Hepatocyte (in vitro differentiated cells): ENCODE measurements at places on chromosomes 3 and 15. TPM values are rescaled to one million over a fixed set of nuclear protein-coding genes. Genes with fewer than 3 reads are reported as not detected.

DNA sequence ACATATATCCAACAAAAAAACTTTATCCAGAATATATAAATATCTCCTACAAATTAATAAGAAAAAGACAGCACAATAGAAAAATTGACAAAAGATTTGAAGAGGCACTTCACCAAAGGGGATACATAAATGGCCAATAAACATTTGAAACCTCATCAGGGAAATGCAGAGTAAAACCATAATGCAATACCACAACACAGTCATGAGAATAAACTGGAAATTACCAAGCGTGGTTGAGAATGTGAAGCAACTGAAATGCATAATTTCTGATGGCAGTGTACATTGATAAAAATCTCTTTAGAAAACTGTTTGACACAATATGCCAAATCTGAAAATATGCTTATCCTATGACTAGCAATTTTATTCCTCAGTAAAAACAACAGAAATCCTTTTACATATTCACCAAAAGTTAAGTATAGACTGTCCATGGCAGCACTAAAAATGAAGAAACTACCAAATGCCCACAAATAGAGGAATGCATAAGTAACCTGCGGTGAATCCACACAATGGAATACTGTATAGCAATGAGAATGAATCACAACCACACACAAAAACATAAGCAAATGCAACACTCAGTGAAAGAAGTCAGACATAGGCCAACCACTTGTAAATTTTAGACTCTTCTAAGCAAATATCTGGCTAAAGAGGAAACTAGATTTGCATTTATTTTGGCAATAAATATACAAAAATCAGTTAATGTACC lies 7.9 kb downstream of the LYZL4 start:
- no peak overlapping the region for H3K4me3 ChIP-seq
- no peak overlapping the region for H3K27ac ChIP-seq
- H3K27me3 ChIP-seq, result no peaks in the 10 kb centered on the region

- no peaks in the 10 kb centered on the region for H3K36me3 ChIP-seq
- peak; percentile 69 for DNase-seq
- no peaks in the 10 kb centered on the region for H3K27me3 ChIP-seq
- H3K4me1 ChIP-seq, result peaks cover 11% of the 10 kb centered on the region
- H3K4me3 ChIP-seq, result no peak overlapping the region
These were observed 67.4 kb downstream of the GRIP2 start for GRCh38 chr3:14472471-14473351.

- no peaks in the 10 kb centered on the region for H3K36me3 ChIP-seq
- no peaks in the 10 kb centered on the region for H3K4me1 ChIP-seq
- no peak overlapping the region for H3K4me3 ChIP-seq
- DNase-seq, result peak; percentile 70
These were observed 238.4 kb upstream of the MDFIC2 start for GRCh38 chr3:70550723-70551319.

GRCh38 chr3:132898141-132898540 lies 140.1 kb upstream of the TMEM108 start:
- H3K4me3 ChIP-seq, result no peak overlapping the region
- H3K36me3 ChIP-seq, result no peaks in the 10 kb centered on the region
- H3K27ac ChIP-seq, result no peak overlapping the region
- no peak for DNase-seq

GRCh38 chr15:56987286-56987685 lies 68.8 kb downstream of the TCF12 start:
- no peaks in the 10 kb centered on the region for H3K36me3 ChIP-seq
- DNase-seq, result no peak
- H3K27me3 ChIP-seq, result no peaks in the 10 kb centered on the region
- H3K27ac ChIP-seq, result no peak overlapping the region
- H3K4me1 ChIP-seq, result peaks cover 21% of the 10 kb centered on the region

DNA sequence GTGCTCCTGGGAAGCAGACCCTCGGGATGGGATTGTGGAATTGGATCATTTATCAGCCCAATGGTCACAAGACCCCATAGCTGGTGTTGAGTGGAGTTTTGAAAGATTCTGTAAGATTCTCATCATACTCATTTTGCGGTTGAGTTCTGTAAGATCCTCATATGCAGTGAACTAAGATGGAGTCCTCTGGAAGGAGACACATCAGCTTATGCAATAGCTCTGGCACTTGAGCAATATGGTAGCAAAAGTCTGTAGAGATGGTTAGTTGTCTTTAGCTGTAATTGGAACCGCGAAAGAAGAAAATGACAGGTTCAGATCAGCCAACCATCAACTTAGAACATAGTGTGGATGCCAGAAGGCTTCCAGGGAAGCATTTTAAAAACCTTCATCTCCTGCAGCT lies 184.5 kb upstream of the TSC22D2 start:
- H3K27me3 ChIP-seq, result no peaks in the 10 kb centered on the region
- H3K36me3 ChIP-seq, result no peaks in the 10 kb centered on the region
- no peak overlapping the region for H3K4me3 ChIP-seq
- DNase-seq, result no peak
- H3K4me1 ChIP-seq, result peaks cover 8% of the 10 kb centered on the region

DNA sequence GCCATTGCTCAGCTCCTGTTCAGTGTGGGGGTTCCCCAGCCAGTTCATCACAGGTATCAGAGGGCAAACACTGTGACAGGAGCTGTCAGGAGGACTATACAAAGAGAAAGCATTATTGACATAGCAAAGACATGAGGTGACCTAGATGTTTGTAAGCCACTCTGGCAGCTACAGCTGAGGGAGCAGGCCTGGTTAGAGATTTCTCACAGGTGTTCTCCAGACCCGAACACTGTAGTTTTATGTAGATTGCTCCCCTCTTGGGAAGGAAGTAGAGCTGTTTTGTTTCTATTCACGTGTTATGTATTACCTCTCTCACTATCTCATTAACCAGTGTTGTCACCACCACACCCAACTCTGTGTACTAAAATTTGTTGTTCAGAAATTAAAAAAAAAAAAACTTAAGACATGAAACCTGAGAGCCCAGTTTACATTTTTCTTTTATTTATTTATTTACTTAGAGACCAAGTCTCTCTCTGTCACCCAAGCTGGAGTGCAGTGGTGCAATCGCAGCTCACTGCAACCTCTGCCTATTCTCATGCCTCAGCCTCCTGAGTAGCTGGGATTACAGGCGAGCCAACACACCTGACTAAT lies 123.7 kb downstream of the RBPMS2 start:
- DNase-seq, result peak; percentile 73
- peaks cover 14% of the 10 kb centered on the region for H3K4me1 ChIP-seq
- H3K27ac ChIP-seq, result peak overlapping the region; percentile 41
- H3K36me3 ChIP-seq, result no peaks in the 10 kb centered on the region
- H3K4me3 ChIP-seq, result no peak overlapping the region
- no peaks in the 10 kb centered on the region for H3K27me3 ChIP-seq

GRCh38 chr3:125069968-125070745 lies 14.4 kb upstream of the HEG1 start:
- H3K4me1 ChIP-seq, result no peaks in the 10 kb centered on the region
- no peak overlapping the region for H3K27ac ChIP-seq
- no peak for DNase-seq
- no peaks in the 10 kb centered on the region for H3K36me3 ChIP-seq
- H3K27me3 ChIP-seq, result no peaks in the 10 kb centered on the region

GRCh38 chr3:172673210-172673679 lies 37.6 kb downstream of the NCEH1 start:
- H3K27me3 ChIP-seq, result no peaks in the 10 kb centered on the region
- no peak overlapping the region for H3K27ac ChIP-seq
- DNase-seq, result peak; percentile 71
- no peaks in the 10 kb centered on the region for H3K36me3 ChIP-seq

DNA sequence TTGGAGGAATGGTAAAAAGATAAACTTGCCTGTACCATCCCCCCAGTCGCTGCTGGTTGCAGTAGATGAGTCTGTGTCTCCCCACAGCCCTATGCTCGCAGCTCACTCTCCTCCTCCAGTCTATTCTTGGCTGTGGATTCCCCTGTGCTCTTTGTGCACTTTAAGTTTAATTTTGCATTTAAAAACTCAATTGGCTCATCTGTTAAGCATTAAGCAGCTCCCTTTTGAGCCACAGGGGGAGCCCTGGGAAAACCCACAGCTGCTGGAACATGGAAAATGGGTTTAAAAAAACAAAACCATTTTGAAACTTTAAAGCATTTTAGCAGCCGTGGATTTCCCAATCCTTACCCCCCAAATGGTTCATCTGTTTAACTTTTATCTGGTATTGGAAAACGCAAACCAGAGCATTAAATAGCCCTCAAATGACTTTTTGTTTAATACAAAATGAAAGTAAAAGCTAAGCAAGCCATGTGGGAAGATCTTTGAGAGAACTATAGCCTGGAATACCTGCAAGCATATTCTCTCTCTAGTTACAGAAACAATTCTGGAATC lies 536.9 kb downstream of the ZIC1 start:
- H3K27me3 ChIP-seq, result no peaks in the 10 kb centered on the region
- H3K4me3 ChIP-seq, result no peak overlapping the region
- H3K4me1 ChIP-seq, result no peaks in the 10 kb centered on the region

GRCh38 chr3:196650740-196651311 lies 11.3 kb downstream of the NRROS start:
- H3K27me3 ChIP-seq, result no peaks in the 10 kb centered on the region
- H3K4me3 ChIP-seq, result no peak overlapping the region
- no peaks in the 10 kb centered on the region for H3K4me1 ChIP-seq
- peak; percentile 84 for DNase-seq

- H3K27me3 ChIP-seq, result peaks cover 3% of the 10 kb centered on the region
- no peak for DNase-seq
- no peaks in the 10 kb centered on the region for H3K36me3 ChIP-seq
- H3K4me1 ChIP-seq, result no peaks in the 10 kb centered on the region
These were observed 675 bp upstream of the CYP11A1 start for GRCh38 chr15:74368121-74368520.

GRCh38 chr15:84599906-84600305 lies 903 bp upstream of the ZSCAN2 start:
- no peak overlapping the region for H3K4me3 ChIP-seq
- H3K27me3 ChIP-seq, result no peaks in the 10 kb centered on the region
- no peaks in the 10 kb centered on the region for H3K36me3 ChIP-seq
- DNase-seq, result no peak
- peaks cover 13% of the 10 kb centered on the region for H3K4me1 ChIP-seq
- H3K27ac ChIP-seq, result no peak overlapping the region

- H3K4me1 ChIP-seq, result peaks cover 11% of the 10 kb centered on the region
- H3K4me3 ChIP-seq, result no peak overlapping the region
- H3K36me3 ChIP-seq, result no peaks in the 10 kb centered on the region
- H3K27ac ChIP-seq, result peak overlapping the region; percentile 71
- H3K27me3 ChIP-seq, result no peaks in the 10 kb centered on the region
- peak; percentile 43 for DNase-seq
These were observed 231.3 kb downstream of the LPP start for GRCh38 chr3:188385295-188385694.

DNA sequence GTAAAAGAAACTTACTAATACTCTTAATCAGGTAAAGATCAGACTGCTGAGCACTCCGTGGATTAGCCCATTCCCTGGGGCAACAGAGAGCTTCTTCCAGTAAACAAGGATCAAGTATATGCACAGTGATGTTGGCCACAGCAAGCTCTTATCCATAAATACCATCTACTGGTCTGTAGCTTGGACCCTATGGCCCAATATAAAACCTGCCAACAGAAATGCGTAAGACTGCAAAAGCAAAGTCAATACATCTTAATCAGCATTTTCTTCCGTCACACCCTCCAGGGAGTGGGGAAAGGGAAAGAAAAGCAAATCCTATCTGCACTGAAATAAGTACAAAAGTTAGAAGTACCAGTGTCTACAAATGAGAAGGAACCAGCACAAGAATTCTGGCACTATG lies 1082.1 kb downstream of the ZPLD1 start:
- H3K4me3 ChIP-seq, result no peak overlapping the region
- no peaks in the 10 kb centered on the region for H3K27me3 ChIP-seq
- H3K4me1 ChIP-seq, result no peaks in the 10 kb centered on the region
- no peak for DNase-seq
- no peak overlapping the region for H3K27ac ChIP-seq

DNA sequence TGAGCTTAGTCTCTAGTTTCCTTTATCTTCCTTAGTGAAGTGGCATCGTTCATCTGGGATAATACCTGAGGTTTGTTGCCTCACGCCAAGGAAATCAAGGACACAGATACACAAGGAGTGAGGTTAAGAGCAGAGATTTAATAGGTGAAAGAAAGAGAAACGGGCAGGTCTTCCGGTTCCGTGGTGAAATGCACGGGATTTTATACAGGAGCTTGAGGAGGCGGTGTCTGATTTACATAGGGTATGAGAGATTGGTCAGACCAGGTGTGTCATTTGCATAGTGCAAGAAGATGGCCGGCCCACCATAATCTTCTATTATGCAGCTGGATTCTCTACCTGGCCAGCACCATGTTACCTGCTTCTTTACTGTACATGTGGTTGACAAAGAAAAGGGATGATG lies 17.2 kb downstream of the ARRDC4 start:
- H3K4me1 ChIP-seq, result peaks cover 10% of the 10 kb centered on the region
- H3K36me3 ChIP-seq, result no peaks in the 10 kb centered on the region
- DNase-seq, result no peak
- H3K27me3 ChIP-seq, result no peaks in the 10 kb centered on the region
- no peak overlapping the region for H3K27ac ChIP-seq
- no peak overlapping the region for H3K4me3 ChIP-seq

- H3K4me1 ChIP-seq, result no peaks in the 10 kb centered on the region
- H3K27ac ChIP-seq, result peak overlapping the region; percentile 75
- H3K36me3 ChIP-seq, result no peaks in the 10 kb centered on the region
- DNase-seq, result no peak
- no peak overlapping the region for H3K4me3 ChIP-seq
These were observed 109.6 kb upstream of the RBMS3 start for GRCh38 chr3:29171043-29171990.

GRCh38 chr15:65986416-65986815 lies 117.1 kb downstream of the RAB11A start:
- no peak overlapping the region for H3K4me3 ChIP-seq
- DNase-seq, result no peak
- no peaks in the 10 kb centered on the region for H3K36me3 ChIP-seq
- H3K4me1 ChIP-seq, result no peaks in the 10 kb centered on the region
- H3K27me3 ChIP-seq, result peaks cover 40% of the 10 kb centered on the region
- no peak overlapping the region for H3K27ac ChIP-seq

GRCh38 chr3:50472958-50473357 lies 30.5 kb downstream of the CACNA2D2 start:
- H3K27me3 ChIP-seq, result no peaks in the 10 kb centered on the region
- no peak overlapping the region for H3K4me3 ChIP-seq
- H3K36me3 ChIP-seq, result no peaks in the 10 kb centered on the region

GRCh38 chr3:180700941-180701340 lies 21.7 kb upstream of the CCDC39 start:
- no peak overlapping the region for H3K27ac ChIP-seq
- DNase-seq, result no peak
- no peaks in the 10 kb centered on the region for H3K4me1 ChIP-seq
- H3K27me3 ChIP-seq, result no peaks in the 10 kb centered on the region
- no peaks in the 10 kb centered on the region for H3K36me3 ChIP-seq
- H3K4me3 ChIP-seq, result no peak overlapping the region

GRCh38 chr3:49529567-49529966 lies 24.7 kb upstream of the BSN start:
- no peak overlapping the region for H3K27ac ChIP-seq
- no peaks in the 10 kb centered on the region for H3K36me3 ChIP-seq

- H3K4me1 ChIP-seq, result peaks cover 6% of the 10 kb centered on the region
- DNase-seq, result peak; percentile 9
- H3K27me3 ChIP-seq, result no peaks in the 10 kb centered on the region
- H3K27ac ChIP-seq, result peak overlapping the region; percentile 32
These were observed 20.5 kb downstream of the IFT80 start for GRCh38 chr3:160378331-160379109.

Gene KIF23
- 7.6 and 14.1 TPM in 2 replicates for polyA plus RNA-seq

Gene GPR156
- polyA plus RNA-seq, result 0.80 TPM in 1 of 2 replicates, not detected in the other

Gene RMDN3
- 39.0 and 46.8 TPM in 2 replicates for polyA plus RNA-seq

Gene CADPS
- 1.3 and 2.8 TPM in 2 replicates for polyA plus RNA-seq

Gene GP5
- polyA plus RNA-seq, result 0.04 TPM in 1 of 2 replicates, not detected in the other

Gene ALDH1A3
- polyA plus RNA-seq, result 4.9 and 6.8 TPM in 2 replicates

Gene NR1I2
- 2.8 and 5.0 TPM in 2 replicates for polyA plus RNA-seq

Gene CNTN6
- 2.6 and 2.9 TPM in 2 replicates for polyA plus RNA-seq
